Mucosa of descending colon (tissue), 3 donors: ENCODE measurements at places on chromosomes 6 and 20. TPM values are rescaled to one million over a fixed set of nuclear protein-coding genes. Genes with fewer than 3 reads are reported as not detected.

GRCh38 chr6:39075807-39076622 is 27.4 kb downstream of the GLP1R start:
- DNase-seq, result no peak

DNA sequence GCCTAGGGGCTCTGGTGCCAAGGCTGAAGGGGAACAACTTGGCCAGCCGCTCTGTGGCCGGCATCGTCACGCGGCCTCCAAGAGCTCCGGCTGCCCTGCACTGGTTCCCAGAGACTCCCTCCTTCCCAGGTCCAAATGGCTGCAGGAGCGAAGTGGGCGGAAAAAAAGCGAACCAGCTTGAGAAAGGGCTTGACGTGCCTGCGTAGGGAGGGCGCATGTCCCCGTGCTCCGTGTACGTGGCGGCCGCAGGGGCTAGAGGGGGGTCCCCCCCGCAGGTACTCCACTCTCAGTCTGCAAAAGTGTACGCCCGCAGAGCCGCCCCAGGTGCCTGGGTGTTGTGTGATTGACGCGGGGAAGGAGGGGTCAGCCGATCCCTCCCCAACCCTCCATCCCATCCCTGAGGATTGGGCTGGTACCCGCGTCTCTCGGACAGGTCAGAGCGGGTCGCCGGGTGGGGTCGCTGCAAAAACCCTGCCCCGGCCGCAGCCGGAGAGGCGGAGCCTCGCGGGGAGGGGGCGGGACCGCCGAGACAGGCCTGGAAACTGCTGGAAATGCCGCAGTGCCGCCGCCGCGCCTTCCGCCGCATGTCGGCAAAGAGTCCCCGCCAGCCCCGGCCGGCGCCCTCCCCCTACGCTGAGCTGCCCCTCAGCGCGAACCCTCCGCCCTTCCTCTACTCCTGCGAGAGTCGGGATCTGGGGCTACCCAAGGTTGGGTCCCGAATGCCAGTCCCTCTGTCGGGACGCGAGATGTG is 814 bp upstream of the HSP90AB1 start:
- DNase-seq, result peak; percentile 92

Gene CST4
- not detected for total RNA-seq

- peak; percentile 41 for DNase-seq
Measured at GRCh38 chr20:14142171-14142570, 146.9 kb downstream of the MACROD2 start.

DNA sequence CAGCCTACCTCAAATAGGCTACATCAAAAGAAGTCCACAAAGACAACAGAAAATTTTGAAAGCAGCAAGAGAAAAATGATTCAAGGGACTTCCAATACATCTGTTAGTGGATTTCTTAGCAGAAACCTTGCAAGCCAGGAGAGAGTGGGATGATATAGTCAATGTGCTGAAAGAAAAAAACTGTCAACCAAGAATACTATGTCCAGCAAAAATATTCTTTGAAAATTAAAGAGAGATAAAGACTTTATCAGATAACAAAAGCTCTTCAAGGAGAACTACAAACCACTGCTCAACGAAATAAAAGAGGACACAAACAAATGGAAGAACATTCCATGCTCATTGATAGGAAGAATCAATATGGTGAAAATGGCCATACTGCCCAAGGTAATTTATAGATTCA is 34.0 kb downstream of the MCHR2 start:
- no peak for DNase-seq

Gene HLA-DQB1
- total RNA-seq, result 18.6 TPM

DNA sequence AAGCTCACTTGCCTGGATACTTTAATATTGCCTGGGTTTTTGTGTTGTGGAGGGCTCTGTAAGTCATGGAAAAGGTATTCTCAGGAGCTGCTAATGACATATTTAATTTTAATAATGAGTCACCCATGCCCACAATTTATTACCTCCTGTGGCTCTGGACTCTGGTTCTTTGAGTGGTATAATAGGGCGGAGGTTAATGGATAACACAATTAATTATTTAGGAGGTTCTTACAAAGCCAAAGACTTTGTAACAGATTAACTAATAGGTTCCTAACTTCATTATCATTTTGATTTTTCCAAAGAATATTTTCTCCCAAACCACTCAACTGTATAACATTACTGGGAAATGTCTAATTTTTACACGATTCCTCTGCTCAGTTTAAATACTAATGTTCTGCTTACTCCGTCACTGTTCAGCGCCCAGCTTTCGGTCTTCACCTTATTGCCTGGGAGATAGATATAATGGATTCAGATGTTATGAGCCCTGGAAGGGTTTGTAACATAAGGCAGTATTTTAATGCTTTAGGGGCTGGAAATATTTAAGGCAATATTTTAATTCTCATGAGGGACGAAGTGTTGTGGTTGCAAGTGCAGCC is 29.4 kb downstream of the PHACTR3 start:
- DNase-seq, result no peak
